ENCODE measurements at places on chromosomes 1 and 21. TPM values are rescaled to one million over a fixed set of nuclear protein-coding genes. Genes with fewer than 3 reads are reported as not detected.

DNA sequence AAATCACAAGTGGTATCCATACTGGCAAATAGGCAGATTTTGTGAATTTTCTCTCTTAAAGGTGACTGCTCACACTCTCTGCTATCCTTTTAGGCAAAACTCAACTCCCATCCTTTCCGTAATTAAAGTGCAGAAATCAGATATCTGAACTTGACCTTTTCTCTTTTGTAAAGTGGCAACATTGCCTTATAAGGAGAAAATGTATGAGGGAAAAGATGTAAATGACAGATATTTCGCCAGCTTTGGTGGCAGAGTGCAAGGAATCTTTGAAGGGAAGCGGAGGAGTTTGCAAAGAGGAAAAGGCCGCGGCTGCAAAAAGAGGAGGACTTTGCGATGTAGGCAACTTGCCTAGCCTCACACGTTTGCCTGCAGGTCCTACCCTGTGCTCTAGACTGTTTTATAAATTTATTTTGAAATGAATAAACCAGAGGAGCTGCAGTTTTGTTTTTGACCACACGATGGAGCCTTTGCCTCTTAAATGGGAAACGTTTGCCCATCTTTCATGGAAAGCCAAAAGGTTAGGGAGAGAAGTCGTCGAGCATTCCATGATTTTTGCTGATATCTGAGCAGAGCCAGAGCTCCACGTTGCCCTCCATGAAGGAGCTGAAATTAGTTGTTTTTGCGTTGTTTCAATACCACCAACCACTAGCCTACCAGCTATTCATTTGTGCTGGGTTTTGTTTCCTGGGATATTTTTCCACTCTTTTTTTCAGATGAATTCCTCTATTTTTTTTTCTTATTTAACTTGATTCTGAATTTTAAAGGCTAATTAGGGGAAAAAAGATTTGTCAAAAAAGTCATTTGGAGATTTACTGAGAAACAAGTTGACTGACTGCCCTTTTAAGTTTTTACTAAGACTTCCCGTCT is 242.3 kb downstream of the LMX1A start:
- no peak for DNase-seq

DNA sequence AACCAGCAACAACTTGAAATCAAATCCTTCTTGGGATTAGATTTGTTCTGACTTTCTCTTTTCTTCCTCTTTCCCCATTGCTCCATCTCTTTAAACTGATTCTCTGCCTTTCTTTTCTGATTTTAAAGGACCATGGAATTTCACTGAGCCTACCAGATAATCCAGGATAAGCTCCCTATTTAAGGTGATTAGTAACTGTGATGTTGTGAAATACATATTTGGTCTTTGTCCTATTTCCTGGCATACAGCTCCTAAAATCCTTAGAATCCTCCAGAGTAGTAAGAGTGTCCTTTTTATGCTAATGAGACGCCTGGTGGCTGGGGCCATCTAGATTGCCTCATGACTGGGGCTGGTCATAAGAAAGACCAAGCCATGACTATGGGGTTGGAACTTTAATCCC is 236.9 kb downstream of the USP25 start:
- no peak for DNase-seq

- DNase-seq = no peak
Observed at GRCh38 chr1:153251988-153252387, 7.5 kb upstream of the LORICRIN start.

The AGO4 gene
- total RNA-seq = 16.5 TPM

DNA sequence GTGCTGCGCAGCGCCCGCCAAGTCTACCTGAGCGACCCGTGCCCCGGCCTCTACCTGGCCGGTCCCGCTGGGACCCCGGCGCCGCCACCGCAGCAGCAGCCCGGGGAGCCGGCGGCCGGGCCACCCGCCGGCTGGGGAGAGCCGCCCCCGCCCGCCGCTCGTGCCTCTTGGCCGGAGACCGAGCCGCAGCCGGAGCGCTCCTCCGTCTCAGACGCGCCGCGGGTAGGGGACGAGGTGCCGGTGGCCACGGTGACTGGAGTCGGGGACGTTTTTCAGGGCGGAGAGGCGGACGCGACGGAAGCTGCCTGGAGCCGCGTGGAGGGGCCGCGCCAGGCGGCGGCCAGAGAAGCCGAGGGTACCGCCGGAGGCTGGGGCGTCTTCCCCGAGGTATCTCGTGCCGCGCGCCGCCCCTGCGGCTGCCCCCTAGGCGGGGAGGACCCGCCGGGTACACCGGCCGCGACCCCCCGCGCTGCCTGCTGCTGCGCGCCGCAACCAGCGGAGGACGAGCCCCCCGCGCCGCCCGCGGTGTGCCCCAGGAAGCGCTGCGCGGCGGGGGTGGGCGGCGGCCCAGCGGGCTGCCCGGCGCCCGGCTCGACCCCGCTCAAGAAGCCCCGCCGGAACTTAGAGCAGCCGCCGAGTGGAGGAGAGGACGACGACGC is 646 bp downstream of the IER5 start:
- DNase-seq = peak; percentile 75

The SLAMF8 gene
- total RNA-seq = 1.6 TPM

The PLCH2 gene
- total RNA-seq = 0.46 TPM

Measured in Right ventricle myocardium inferior (tissue), 1 donor.